Substantia nigra (tissue), 51 donors: ENCODE measurements at places on chromosomes 1 and 21.

DNA sequence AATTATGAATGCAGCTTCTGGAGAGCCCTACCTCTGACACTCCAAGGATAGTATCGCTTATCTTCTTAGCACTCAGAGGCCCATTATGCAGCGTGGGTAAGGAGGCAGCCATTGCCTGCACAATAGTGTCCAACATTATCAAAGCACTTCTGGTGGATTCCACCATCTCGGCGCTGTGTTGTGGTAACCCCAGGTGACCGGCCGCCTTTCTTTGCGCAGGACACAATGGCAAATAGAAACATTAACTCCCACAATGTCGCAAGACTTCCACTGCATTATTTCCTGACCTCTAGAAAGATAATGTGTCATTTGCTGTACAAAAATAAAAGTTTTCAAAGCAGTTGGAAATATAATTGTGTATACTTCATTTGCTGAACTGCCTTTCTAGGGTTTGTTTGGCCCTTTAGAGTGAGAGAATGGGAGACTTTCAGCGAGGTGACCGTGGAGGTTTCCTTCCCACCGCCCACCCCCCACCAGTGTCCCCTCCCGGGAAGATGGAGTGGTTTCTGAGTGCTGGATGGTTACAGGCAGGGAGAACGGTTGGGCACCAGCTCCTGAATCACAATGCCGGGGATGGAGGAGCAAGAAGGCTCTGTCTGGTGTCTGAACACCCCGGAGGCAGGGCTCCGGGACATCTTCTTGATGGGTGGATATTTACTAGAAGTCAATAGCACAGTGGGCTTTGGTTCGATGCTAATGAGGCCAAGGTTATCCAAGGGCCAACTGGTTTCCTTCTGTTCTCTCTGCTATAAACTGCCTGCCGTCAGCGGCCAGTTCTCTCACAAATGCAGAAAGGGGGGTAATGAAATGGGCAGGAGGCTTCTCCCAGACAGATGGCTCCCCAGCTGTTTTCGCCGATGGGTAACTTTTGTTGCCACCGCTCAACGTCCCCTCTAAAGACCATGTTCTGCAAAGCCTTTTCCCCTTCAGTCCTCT is 215.4 kb upstream of the PROX1 start:
- no peak for DNase-seq

DNA sequence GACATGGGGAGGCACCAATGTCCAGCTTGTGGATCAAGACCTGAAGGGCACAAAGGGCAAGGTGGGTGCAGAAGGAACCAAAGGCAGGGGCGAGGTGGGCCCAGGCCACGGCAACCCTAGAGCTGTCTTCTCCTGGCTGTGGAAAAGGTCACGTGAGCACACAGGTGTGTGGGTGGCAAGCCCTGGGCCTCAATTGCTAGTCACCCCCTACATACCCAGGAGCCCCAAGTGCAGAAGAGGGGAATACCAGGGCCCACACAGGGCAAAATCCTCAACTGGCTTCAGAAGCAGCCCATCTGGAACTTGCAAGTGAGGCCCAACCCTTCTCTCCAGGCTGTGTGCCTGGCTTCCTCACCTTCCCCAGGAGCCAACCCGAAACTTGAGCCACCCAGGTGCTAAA is 25.6 kb downstream of the ZBTB17 start:
- DNase-seq: no peak

DNA sequence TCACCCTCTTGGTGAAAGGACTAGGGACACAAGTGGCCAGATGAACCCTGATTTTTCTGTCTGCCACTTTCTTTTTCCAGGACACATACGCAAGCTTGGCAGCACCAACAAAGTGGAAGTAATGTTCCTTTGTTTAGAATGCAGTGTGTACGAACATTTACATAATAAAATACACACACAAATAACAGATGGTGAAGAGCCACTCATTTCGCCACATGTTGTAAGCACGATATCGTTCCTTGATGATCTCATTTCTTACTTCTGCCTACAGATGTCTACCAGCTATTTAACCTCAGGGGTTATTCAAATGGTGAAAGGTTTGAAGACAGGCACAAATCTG is 670.2 kb upstream of the CXADR start:
- DNase-seq: no peak

DNA sequence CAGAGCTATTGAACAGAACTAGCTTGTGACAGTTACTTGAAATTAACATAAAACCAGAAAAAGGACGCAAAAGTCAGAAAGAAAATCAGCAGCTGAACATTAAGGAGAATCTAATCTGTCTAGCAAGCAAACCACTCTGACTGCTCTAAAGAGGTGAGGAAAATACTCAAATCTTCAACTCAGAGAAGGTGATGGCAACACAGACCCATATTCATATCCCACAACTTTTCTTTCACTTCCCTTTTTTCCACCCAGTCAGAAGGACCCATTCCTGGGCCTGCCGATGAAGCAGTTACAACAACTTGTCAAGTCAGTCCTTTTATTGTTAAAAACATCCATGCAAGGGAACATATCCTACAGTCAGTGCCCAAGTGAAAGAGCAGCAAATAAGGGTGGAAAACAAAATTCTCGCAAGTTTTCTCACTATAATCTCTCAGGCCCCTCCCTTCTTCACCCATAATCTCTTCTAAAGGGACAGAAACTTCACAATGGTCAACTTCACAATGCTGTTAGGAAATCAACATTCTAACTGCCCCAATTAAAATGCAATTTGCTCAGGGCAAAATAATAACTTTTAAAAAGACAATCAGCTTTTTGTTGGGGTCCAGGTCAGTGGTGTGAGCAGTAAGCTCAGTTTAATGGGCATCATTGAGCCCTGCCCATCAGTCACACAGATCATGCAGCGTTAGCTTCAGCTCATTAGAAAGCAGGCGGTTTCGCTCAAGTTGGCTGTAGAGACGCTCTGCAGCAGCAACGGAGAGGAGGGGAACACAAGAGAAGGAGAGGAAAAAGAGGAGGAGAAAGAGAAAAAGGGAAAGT is 3.6 kb upstream of the NUP210L start:
- DNase-seq: no peak

GRCh38 chr1:39940980-39941871 is 13.7 kb upstream of the MFSD2A start:
- no peak for DNase-seq
